Esophagus muscularis mucosa (tissue), 4 donors: ENCODE measurements at places on chromosomes 13 and 19. TPM values are rescaled to one million over a fixed set of nuclear protein-coding genes. Genes with fewer than 3 reads are reported as not detected.

DNA sequence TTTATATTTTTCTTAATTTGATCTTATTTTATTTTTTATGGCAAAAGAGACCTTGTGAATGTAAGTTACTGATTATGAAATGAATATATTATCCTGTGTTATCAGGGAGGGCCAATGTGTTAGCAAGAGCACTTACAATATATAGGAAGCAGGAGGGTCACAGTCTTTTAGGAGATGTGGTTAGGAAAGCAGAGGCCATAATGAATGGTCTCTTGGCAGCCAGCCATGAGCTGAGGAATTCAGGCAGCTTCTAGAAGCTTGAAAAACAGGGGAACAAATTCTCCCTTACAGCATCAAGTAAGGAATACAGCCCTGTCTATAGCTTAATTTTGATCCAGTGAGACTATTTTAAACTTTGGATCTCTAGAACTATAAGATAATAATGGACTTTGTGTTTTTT is 2374.6 kb downstream of the PCDH9 start:
- DNase-seq, result no peak

DNA sequence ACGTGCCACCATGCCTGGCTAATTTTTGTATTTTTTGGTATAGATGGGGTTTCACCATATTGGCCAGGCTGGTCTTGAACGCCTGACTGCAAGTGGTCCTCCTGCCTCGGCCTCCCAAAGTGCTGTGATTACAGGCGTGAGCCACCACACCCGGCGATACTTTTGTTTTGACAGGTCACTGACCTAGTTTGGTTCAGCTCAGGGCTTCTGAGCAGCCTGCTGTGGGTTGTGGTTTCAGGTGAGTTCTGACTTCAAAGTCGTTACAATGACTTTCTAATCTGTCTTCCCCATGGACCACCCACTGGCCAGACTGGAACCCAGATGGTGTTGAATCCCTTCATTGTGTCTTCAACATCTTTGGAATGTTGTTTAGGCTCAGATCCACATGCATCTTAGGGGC is 73.8 kb downstream of the TRPM4 start:
- no peak for DNase-seq

GRCh38 chr13:44195245-44195644 is 178.4 kb upstream of the SERP2 start:
- peak; percentile 39 for DNase-seq

DNA sequence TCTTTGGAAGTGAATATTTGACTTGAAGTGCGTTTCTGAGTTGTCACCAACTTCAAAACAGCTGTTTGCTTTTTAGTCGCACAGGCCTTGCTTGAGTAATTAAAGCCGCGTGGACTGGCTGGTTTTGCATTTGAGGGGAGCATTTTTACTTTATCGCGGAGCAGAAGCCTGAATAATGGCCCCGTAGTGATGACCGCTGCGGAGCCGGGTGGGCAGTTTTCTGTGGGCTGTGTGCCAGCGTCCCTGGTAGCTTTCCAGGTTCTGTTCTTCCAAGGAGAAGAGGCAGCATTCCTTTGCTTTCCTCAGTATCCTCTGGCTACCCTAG is 1.1 kb downstream of the NAA16 start:
- DNase-seq, result no peak

- DNase-seq, result no peak
These were observed 826.9 kb downstream of the UQCRFS1 start for GRCh38 chr19:28386066-28386465.

- DNase-seq, result no peak
These were observed 190.0 kb upstream of the MIR17HG start for GRCh38 chr13:91157273-91158016.

- DNase-seq, result no peak
These were observed 22.0 kb upstream of the POU4F1 start for GRCh38 chr13:78625384-78625783.

GRCh38 chr19:54606230-54606629 is 12.8 kb downstream of the LILRA1 start:
- peak; percentile 89 for DNase-seq

DNA sequence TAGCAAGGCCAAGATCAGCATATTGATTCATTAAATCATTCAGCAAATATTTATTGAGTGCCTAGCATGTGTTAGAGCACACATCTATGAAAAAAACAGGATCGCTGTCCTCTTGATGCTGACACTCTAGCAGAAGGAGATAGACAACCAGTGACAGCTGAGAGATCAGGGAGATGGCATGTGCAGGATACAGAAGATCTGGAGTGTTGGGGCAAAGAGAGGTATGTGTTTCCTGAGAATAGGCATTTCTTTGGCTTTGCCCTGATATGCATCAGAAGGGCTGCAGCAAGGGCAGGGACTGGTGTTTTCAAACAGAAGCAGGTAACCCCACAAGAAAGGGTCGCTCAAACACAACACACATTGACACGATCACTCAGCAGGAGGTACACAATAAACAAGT is 423.4 kb downstream of the FOXO1 start:
- no peak for DNase-seq

DNA sequence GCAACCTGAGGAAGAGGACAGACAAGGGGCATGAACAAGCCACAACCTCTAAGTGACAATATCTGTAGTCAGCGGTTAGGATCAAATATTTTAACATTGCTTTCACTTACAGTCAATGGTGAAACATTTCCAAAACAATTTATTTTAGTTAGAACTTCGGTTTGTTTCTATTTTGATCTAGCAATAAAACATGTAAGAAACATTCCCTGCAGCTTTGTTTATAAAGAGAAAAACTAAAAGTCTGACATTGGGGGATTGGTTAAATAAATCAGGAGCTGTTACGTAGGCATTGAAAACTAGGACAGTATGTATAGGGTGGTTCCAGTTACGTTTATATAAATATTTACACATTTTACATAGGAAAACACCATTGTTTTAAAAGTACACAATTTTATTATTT is 3.4 kb downstream of the URI1 start:
- no peak for DNase-seq

GRCh38 chr19:44553478-44554171 is 24.1 kb upstream of the CEACAM20 start:
- no peak for DNase-seq

GRCh38 chr13:27334774-27335435 is 64.3 kb downstream of the RASL11A start:
- DNase-seq, result no peak

DNA sequence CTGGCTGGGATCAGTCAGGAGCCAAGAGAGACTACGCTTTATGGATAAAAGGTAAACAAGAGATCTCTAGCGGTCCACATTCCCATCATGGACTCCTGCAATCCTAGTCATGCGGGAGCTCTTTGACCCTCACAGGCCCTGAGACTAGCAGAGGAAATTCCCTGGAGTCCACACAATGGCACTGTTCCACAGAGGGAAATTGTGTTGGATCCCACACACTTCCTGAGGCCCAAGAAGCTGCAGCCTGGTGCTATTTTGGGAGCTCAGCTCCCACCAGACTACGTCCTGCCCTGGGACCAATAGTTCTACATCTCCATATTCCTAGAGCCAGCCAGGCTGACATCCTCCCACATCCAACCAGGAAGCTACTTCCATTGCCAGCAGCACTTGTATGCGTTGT is 2358.4 kb downstream of the PCDH9 start:
- DNase-seq, result no peak

- DNase-seq, result no peak
These were observed 18.7 kb downstream of the GADD45B start for GRCh38 chr19:2494447-2495129.

DNA sequence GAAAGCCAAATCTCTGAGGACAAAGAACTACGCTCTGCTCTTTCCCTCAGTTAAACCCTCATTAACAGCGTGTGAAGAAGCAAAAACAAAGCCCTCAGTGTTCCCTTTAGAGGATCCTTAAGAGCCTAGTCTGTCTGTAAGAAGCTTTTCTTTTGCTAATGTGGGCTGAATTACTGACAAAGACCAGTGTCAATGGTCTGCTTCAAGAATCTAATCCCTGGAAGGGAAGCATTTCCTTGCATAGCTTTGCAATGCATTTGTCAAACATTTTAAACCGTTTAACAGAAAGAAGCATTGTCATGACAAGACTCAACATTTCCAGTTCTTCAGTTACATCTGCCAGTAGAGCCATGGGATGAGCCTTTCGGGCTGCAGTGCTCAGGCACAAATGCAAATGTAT is 64.9 kb downstream of the EDNRB start:
- no peak for DNase-seq

DNA sequence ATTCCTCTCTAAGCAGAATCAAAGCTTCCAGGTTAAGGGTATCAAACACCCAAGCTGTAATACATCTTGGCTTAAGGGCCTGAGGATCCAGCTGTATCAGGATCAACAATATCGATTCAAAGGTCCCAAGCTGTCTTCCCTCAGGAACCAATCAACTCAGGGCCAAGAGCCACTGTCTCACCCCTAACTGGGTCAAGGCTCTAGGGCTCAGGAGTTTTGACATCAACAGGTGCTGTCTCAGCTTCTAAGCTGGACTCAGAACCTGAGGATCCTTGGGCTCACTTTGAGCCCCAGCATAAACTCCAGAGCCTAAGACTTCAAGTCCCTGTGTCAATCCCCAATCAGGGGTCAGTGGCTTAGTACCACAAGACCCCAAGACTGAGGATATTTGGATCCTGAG is 917 bp downstream of the FBXW9 start:
- no peak for DNase-seq

DNA sequence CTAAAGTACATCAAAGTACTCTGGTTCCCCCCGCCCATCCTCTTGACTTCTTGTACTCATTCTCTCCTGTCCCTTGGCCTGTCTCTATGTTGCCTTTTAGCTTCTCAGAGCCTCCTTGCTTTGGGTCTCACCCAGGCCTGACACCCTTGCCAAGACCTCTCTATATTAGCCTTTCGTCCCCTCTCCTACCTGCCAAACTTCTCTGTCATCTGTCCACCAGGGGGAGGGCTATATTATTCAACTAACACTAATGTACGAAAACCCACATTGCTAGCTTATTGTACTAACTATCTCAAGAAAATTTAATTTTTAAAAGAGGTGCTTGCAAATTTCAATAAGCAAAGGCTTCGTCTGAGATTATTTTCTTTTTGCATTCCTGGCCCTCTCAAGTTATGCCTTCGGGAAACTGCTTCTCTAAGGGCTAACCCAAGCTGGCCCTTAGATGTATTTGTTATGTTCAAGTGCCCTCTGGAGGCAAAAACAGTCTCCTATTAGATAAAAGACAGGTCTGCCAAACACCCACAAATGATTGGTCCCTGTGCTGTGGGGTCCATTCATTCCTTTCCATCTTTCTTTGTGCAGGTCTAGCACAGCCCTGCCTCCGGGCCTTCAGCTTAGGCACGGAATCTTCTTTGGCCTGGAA is 6.3 kb upstream of the MRPS31 start:
- no peak for DNase-seq

DNA sequence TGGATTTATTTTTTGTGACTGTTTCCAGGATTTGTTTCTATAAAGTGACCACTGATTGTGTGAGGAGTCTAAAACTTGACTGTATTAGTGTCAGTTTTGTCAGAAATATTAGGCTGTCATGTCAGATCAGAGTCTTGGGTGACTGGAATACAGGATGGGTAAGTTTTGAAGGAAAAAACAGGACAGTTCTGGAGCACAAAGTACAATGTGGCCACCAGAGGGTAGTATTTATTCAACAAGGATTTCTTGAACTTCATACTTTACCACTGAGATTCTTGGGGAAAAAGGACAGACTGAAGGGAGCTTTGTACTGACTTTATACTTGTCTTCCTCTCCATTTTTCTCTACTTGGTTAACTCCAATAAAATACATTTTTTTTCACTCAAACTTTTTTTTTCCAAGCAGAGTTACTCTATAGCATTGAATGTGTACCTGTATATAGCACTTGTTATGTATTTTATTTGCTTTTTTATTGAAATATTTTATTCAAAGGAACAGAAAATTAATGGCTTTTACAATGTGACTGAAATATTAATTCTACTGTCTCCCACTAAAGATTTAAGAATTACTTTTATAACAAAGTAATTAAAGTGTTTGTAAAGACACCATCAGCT is 51.1 kb downstream of the LMO7 start:
- DNase-seq, result no peak

DNA sequence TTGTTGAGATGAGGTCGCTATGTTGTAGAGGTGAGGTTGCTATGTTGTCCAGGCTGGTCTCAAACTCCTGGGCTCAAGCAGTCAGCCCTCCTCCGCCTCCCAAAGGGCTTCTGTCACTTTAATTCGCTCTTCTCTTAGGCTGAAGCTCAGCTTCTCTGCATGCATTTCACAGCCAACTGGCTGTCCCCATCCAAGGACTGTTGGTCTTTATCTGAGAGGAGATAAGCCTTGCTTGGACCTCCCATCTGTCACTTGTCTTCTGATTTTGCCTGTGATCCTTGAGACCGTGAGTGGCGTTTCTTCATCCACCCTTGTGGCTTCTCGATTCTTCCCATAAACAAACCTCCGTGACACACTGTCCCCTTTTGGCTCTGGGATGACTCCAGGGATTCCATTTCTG is 24.4 kb downstream of the CERS1 start:
- no peak for DNase-seq

DNA sequence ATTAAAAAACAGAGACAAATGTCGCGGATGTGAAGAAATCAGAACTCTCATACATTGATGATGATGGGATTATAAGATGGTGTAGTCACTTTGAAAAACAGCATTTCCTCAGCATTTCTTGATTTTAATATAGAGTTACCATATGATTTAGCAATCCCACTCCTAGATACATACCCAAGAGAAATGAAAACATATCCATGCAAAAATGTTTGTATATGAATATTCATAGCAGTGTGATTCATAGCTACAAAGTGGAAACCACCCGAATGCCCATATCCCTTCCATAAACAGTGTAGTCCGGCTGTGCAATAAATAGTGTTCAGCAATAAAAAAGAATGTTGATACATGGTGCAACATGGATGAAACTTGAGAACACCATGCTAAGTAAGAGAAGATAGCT is 44.6 kb downstream of the DPY19L3 start:
- DNase-seq, result no peak

DNA sequence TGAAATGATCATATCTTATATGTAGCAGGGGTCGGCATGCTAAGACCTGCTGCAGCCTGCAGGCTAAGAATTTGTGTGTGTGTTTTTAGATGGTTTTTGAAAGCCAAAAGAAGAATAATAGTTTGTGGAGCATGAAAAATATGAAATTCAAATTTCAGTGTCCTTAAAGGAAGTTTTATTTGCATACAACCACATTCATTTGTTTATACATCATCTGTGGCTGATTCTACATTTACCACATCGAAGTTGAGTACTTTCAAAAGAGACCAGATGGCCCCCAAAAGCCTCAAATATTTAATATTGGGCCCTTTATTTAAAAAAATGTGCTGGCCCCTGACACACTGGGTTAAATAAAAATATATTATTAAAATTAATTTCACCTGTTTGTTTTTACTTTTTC is 1.3 kb downstream of the HAS1 start:
- DNase-seq, result no peak

GRCh38 chr13:101178406-101178805 is 237.9 kb downstream of the NALCN start:
- no peak for DNase-seq

The CADM4 gene
- total RNA-seq, result 61.5 TPM

The RNF225 gene
- total RNA-seq, result not detected

The IGFL1 gene
- not detected for total RNA-seq

The TNFRSF19 gene
- 3.2 TPM for total RNA-seq

The ADAMTSL5 gene
- 3.9 TPM for total RNA-seq

The EFNB2 gene
- total RNA-seq, result 18.5 TPM

The SLC10A2 gene
- not detected for total RNA-seq

The BICRA gene
- total RNA-seq, result 14.2 TPM

The BEST2 gene
- not detected for total RNA-seq

The OR7C1 gene
- total RNA-seq, result 0.06 TPM

The ZNF490 gene
- 6.7 TPM for total RNA-seq

The SIGLEC7 gene
- not detected for total RNA-seq

The ZNF175 gene
- total RNA-seq, result 5.2 TPM

The LCP1 gene
- 11.9 TPM for total RNA-seq

The ERICH4 gene
- not detected for total RNA-seq

The PRSS57 gene
- total RNA-seq, result not detected

The PET100 gene
- 25.5 TPM for total RNA-seq

The TNNI3 gene
- total RNA-seq, result not detected
